ENCODE measurements at places on chromosomes 6 and 20. TPM values are rescaled to one million over a fixed set of nuclear protein-coding genes. Genes with fewer than 3 reads are reported as not detected.

DNA sequence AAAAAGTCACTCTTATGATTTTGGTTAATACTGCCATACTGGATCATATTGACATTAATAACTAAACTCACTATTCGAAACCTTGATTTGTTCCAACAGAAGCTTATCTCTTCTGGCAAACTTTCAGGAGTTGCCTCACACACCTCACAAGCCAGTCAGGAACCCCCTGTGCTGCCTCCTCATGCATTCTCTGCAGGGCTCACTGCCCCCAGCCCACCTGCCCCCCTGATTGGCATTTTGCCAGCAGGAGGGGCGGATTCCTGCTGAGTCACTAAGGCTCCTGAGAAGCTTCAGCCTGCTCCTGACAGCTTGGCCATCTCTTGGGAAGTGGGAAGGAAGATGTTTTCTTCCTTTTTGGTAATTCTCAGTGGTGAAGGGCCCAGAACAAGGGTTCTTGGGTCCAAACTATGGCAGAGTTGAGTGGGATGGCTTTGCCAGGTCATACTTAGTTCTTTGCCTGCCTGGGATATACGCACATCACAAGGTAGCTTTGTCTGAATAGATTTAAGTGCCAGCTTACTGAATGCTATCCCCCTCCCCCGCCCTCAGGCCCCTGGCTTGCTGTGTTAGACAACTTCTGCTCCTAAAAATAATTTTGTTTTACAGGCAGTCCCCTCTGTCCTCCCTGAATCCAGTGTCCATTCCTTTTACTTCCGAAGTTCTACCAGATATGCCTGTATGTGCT, 31.4 kb downstream of the SLC35F1 start:
- DNase-seq, result no peak

- DNase-seq, result no peak
Observed at GRCh38 chr20:34940081-34940481, 15.5 kb downstream of the GSS start.

DNA sequence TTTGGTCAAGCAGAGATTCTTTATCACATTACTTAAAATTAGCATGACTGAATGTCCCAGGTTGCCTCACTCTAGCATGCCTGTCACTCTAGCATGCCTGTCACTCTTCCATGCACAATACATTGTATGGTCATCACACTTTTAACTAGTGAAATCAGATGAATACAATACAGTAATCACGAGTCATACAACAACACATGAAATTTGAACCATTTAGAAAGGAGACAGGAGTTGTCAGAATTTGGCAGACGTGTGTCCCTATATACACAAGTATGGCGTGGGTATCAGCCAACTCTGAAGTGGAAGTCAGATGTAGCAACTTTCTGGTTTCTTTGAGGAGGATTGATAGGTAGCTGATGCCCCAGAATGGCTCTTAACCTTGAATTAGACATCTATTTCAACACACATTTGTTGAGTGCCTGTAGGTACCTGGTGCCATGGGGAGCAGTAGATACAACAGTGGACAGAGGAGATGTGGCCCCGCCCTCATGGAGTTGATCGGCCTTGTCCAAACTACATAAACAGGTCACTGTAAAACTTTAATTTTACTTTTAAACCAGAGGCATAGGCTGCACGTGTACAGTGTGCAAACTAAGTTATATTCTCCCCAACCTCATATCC, 116.1 kb upstream of the TIAM2 start:
- no peak for DNase-seq

- DNase-seq, result no peak
Observed at GRCh38 chr6:41675992-41676391, 37.7 kb downstream of the MDFI start.

MUCL3 gene
- total RNA-seq, result not detected

TTLL9 gene
- total RNA-seq, result not detected

CD40 gene
- not detected for total RNA-seq

RAD21L1 gene
- not detected for total RNA-seq

All from SK-MEL-5 (cell line).